Skin of body (tissue), 3 donors: ENCODE measurements at places on chromosomes 11 and 22. TPM values are rescaled to one million over a fixed set of nuclear protein-coding genes. Genes with fewer than 3 reads are reported as not detected.
A peak's percentile ranks its signal among the peaks of the same experiment; 100 is the strongest.

GRCh38 chr11:22456993-22457762 is 119.0 kb downstream of the SLC17A6 start:
- no peak for DNase-seq

DNA sequence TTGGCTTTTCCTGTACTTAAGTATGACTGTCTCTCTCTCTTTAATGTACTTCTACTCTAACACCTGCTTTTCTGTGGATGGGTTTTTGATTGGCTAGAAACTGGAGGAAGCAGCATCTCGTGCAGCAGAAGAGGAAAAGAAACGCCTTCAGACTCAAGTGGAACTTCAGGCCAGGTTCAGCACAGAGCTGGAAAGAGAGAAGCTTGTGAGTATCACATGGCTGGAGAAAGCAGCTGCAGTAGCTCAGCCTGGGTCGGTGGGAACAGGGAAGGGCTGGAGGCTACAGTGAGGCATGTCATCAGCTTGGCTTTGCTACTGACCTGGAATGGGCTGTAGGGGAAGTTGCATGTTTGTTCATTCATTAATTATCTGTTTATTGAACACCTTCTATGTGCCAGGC is 74.2 kb downstream of the SWAP70 start:
- DNase-seq, result no peak

GRCh38 chr11:132809070-132809469 is 723.2 kb downstream of the OPCML start:
- DNase-seq, result no peak

- DNase-seq, result no peak
Measured at GRCh38 chr11:65900125-65900898, at the start of gene FOSL1. FOSL1 (minus strand) TSS chr11:65900388; CDS start chr11:65900339, 49 bp downstream.

GRCh38 chr22:41411021-41411851 is 29.5 kb downstream of the TEF start:
- no peak for DNase-seq

GRCh38 chr11:94581926-94582325 is 14.8 kb downstream of the PIWIL4 start:
- DNase-seq, result no peak

DNA sequence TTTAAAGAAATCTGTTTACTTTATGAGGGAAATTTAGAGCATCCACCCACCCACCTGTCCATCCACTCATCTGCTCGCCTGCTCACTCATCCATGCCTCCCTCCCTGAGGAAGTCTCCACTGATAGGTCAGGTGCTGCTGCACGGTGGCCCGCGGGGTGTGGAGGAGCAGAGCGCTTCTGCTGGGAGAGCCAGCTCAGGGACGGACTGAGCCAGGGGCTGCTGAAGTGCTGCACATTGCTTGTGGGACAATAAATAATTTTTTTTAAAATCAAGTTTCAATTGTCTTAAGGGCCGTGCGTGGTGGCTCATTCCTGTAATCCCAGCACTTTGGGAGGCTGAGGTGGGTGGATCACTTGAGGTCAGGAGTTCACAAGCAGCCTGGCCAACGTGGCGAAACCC is 148.9 kb downstream of the TBC1D22A start:
- DNase-seq, result no peak

- DNase-seq, result no peak
Measured at GRCh38 chr11:70604630-70605467, 206.5 kb downstream of the CTTN start.

RNF26 gene
- total RNA-seq, result 5.0 TPM

DNA sequence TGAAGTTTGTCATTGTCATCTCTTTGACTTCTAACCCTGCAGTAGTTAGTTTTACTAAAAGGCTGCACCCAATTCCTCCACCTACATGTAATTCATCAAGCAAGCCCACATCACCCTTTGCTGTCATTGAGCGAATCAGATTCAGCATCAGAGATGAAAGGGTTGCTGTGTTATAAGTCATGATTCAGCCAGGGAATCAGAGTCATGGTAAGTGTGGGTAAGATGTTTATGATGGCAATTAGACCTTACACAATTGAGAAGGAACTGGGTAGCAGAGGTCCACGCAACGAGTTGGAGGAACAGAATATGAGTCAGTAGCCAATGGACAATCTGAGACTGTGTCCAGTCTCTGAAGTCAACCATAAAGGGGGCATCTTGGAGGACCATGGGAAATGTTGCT is 162.8 kb upstream of the SNX19 start:
- DNase-seq, result no peak

- peak; percentile 27 for DNase-seq
Measured at GRCh38 chr11:45142241-45143055, 4.0 kb upstream of the PRDM11 start.
